ENCODE measurements at places on chromosomes 12 and 14. TPM values are rescaled to one million over a fixed set of nuclear protein-coding genes. Genes with fewer than 3 reads are reported as not detected.

KCNC2 gene
- not detected for total RNA-seq

FICD gene
- 4.6 TPM for total RNA-seq

DNA sequence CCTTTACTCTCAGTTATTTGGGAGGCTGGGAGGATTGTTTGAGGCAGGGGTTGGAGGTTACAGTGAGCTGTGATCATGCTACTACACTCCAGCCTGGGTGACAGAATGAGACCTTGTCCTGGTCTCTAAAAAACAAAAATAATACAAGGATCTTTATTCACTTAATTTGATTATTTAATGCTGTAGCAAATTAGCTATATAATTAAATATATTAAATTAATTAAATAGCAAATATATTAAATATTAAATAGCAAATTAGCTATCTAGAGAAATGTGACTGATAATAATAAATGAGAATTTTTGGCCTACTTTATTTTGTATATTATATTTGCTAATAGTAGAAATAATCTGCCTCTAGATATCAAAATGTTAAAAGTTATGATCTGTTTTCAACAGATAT lies 298.8 kb upstream of the NAV3 start:
- H3K27me3 ChIP-seq = no peaks in the 10 kb centered on the region
- H3K4me3 ChIP-seq = no peak overlapping the region
- no peaks in the 10 kb centered on the region for H3K36me3 ChIP-seq
- no peak overlapping the region for H3K27ac ChIP-seq

GRCh38 chr12:2046957-2047356 lies 5.8 kb upstream of the CACNA1C start:
- no peaks in the 10 kb centered on the region for H3K36me3 ChIP-seq
- no peak overlapping the region for H3K27ac ChIP-seq
- DNase-seq = no peak
- no peak overlapping the region for H3K4me3 ChIP-seq
- H3K4me1 ChIP-seq = no peaks in the 10 kb centered on the region
- H3K27me3 ChIP-seq = peaks cover 11% of the 10 kb centered on the region

- no peak for DNase-seq
- H3K4me1 ChIP-seq = peaks cover 3% of the 10 kb centered on the region
- H3K27me3 ChIP-seq = no peaks in the 10 kb centered on the region
- H3K27ac ChIP-seq = no peak overlapping the region
- H3K4me3 ChIP-seq = no peak overlapping the region
- peaks cover 60% of the 10 kb centered on the region for H3K36me3 ChIP-seq
These were observed 91.6 kb downstream of the FOXN3 start for GRCh38 chr14:89325299-89325883.
